ENCODE measurements at places on chromosomes 16 and 17.

GRCh38 chr16:1363501-1364041, 11.8 kb downstream of the GNPTG start:
- DNase-seq = peak; percentile 44

GRCh38 chr16:31107465-31107867, 720 bp upstream of the BCKDK start:
- DNase-seq = no peak

DNA sequence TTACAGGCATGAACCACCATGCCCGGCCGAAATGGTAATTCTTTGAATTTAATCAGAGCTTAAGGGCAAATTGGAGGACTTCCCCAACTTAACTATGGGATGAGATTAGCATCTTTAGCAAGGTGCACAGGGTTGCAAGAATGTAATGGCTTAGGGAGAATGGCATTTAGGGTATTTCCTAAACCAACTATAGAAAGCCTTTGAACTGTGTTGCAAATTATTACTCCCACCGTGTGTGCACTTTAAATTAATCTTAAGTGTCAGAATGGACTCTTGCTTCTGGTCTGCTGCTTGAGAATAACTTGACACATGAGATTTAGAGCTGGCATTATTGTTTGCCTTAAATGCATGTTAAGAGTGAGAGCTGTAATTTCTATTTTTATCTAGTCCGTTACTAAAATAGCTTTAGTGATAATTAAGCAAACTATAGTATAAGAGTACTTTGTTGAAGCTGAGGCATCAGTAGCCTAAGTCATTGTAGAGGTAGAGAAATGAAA, 59.8 kb downstream of the TUBD1 start:
- no peak for DNase-seq

- DNase-seq = no peak
Observed at GRCh38 chr16:85363881-85364280, 249.2 kb upstream of the GSE1 start.

- DNase-seq = no peak
Observed at GRCh38 chr16:48244863-48245195, 729 bp downstream of the LONP2 start.

GRCh38 chr17:79146562-79146961, 71.9 kb downstream of the ENGASE start:
- DNase-seq = no peak

GRCh38 chr17:72592242-72592966, 471.6 kb downstream of the SOX9 start:
- peak; percentile 24 for DNase-seq

GRCh38 chr16:5215901-5216300, 118.3 kb upstream of the EEF2KMT start:
- DNase-seq = no peak

DNA sequence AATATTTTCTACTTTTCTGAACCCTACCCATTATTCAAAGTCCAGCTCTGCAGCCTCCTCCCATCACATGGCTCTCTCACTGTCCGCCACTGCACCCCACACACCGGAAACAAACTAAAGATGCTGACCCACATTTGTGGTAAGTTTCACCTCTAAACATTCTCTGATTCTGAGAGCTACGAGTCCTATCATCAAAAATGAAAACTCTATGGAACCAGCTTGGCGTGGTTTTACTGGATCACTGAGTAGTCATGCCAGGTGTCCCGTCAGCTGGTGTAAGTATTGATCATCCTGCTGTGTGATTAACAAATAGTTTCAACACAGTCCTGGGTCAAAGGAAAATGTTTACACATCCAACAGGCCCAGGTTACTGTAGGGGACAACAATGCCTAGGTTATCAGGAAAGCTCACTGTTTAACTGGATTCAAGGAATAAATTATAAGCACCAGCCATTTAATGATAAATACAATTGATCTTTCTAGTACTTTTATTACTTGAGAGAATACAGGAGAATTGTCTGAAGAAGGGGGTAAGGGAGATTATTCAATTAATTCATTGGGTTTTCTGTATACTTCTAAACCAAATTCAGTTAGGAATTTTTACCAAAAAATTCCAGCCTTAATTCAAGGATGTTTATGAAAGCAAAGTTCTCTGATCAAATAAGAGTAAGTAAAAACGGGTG, 33.9 kb downstream of the CYTH1 start:
- DNase-seq = no peak

DNA sequence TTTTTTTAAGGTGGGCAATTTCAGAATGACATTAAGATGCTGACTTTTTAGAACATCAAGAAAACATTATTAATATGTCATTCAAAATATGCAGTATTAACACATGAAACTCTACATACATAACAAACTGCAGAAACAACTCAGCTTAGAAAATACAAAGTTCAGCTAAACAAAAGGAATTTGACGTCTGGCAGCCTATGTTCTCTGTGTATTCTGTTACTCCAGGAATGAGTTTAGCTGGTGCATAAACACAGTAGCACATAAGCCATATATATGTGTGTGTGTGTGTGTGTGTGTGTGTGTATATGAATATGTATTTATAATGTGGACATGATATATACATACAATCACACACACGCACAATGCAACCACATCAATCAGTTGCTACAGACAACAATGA, 413.5 kb upstream of the PSMD7 start:
- DNase-seq = no peak

DNA sequence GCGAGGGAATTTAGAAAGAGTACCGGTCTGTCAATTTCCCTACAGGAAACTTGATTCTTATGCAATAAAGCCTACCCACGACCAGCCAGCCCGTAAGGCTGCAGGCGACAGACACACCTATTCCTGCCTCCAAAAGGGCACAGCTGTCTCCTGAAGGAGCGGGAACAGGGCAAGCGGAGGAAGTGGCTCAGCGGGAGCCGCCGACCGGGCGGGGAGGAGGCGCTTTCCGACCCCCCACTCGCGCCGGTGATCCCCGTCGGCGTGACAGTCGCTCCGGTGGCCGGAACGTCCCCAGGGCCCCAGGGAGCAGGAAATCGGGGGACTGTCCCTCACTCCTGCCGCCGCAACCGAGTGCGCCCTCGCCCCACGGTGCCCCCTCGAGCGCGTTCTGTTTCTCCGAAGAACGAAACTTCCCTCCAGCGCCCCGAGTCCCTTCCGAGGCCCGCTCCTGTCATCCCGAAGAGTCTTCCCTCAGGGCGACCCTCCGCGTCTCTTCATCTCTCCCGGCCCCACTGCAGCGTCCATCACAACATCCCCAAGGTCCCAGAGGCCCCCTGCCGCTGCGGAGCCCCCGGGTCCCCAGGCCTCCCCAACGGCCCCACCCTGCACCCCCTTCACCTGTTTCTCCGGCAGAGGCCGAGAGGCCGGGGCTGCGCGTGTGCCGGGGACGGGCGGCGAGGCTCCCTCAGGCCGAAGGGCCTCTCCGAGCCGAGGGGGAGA, 421 bp downstream of the STAT3 start:
- DNase-seq = no peak

- DNase-seq = no peak
Observed at GRCh38 chr16:77860953-77861352, 72.6 kb downstream of the VAT1L start.

DNA sequence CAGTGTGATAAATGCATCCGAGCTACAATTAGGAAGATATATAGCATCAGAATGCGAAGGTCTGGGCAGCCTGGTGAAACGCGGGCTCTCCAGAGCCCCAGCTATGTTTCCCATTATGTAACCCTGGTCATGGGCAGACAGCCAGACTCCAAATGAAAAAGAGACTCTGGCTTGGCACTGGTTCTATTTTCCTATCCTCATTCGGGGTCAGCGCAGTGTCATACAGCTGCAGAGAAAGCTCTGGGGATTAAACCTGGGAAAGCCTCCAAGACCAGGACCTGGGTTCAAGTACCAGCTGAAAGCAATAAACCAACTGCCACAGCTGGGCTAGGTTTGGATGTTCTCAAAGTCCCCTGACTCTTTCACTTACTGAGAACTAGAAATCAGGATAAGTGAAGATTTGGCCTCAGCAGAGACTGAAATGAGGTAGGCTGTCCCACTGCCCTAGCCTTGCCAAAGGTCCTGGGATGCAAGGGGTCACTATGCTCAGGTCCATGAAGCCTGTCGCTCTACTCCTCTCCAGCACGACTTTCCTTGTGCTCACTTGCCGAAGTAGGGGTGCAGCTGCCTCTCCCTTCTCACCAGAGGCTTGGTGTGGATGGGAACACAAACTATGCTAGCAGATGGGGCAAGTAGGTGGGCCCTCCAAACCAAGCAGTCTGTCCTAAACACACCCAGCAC, 123.8 kb downstream of the SMG6 start:
- DNase-seq = no peak

DNA sequence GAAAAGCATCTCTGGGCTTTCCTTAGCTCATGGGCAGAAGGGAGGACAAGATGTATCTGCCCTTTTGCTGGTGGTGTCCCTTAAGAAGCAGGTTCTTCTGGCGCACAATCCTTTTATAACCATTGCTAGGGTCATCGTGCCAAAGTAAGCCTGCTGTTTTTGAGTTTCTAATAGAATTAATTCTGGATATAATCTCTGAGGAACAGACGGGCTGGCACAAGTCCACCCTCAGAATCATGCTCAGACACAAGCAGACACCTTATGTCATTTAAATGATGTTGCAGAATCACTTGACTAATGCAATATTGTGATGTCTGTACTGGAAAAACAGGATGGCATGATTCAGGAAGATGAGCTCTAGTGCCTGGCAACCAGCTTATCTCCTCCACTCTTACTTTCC, 18.8 kb upstream of the MMD start:
- DNase-seq = no peak

- DNase-seq = no peak
Observed at GRCh38 chr16:57986196-57986595, 14.3 kb downstream of the ZNF319 start.

GRCh38 chr16:58205276-58206036, 7.5 kb upstream of the CSNK2A2 start:
- DNase-seq = no peak

GRCh38 chr17:7729816-7730215, 12.3 kb downstream of the DNAH2 start:
- DNase-seq = no peak

DNA sequence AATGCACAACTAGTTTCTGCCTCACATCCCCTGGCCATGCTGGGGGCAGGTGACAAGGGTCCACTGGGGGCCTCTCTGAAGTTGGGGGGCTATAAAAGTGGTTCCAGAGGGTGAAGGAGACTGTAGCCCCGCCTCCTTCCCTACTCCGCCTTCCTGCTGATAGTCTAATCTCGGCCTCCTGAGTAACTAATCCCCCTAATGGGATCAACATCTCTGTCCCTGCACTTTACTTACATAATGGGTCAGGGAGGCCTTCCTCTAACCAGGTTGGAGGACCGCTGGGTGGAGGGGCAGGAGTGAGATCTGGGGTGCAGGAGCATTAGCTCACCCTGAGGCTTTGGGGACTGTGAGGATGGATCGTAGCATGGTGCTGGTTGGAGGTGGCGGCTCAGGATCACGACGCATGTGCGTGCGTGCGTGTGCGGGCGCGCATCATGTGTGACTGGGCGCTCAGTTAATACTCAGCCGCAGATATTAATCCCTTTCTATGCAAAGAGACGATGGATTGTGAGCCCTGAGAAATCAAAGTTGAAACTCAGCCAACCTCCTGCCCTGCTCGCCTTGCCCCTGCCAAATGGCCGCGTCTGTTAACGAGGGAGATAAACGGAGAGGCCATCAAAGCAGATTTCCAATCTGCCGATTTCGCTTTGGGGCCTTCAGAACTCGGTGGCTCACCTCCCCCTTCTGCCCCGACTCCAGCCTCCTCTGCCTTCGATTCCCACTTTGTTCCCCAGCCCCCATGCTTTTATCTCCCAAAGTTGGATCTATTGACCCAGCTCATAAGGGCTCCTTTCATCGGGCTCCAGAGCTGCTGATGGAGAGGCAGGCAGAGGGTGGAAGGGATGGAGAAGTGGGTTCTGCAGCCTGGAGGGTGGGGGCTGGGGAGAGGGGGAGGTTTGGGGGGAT, 107.3 kb downstream of the SDK2 start:
- no peak for DNase-seq

DNA sequence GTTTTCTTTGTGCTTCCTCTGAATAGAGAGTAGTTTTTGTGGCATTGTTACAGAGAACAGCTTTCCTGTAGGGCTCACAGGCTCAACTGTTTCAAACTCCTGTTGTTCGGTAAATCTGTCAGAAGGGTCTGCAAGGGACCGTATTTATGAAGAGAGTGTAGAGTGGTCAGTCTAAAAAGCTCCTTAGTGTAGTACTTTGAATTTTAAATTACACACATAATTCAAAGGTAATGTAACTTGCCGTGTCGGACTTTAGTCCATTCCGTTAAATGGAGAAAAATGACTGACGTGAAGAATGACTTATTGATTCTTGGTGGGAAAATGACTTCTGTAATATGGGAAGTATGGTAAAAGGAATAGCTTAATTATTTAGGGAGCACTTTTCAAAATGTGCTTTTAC, 190.9 kb downstream of the WWOX start:
- no peak for DNase-seq

DNA sequence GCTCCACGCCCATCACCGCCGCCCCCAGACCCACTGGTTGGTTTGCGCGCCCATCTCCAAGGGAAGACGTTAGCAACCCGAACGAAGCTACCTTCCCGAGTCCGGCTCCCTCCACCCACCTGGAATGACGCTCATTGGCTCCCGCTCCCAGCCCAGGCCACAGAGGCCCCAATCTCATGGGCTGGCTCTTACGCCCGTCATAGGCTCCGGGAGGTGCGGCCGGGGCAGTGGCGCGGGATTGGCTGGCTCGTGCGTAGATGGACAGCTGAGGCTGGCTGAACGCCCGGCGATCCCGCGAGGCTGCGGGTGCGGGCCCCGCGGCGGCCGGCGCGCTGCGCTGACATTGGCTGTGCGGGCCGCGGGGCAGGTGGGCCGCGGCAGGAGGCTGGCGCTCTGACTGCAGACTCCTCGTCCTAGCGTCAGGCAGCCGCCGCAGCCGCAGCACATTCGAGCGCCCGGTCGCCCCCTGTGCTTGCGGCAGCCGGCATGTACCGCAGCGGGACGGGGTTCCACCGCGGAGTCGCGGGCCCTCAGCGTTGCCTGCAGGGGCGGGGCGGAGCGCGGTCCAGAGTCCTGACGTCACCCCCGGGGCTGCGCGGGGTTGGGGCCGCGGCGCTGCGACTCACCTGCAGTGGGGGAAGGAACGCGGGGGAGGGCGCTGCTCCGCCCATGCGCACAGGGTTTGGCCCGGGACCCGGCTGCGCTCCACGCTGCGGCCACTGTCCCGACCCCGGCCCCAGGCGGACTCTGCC, 453 bp upstream of the MYH10 start:
- peak; percentile 67 for DNase-seq

- DNase-seq = no peak
Observed at GRCh38 chr17:67041531-67041930, 2.8 kb upstream of the CACNG1 start.

- DNase-seq = no peak
Observed at GRCh38 chr16:13102401-13102800, 201.0 kb downstream of the SHISA9 start.

- no peak for DNase-seq
Observed at GRCh38 chr17:40588552-40588951, 23.3 kb upstream of the CCR7 start.
